ENCODE measurements at places on chromosomes 2 and 18.

GRCh38 chr2:160073284-160073888, 11.0 kb upstream of the PLA2R1 start:
- no peak for DNase-seq

DNA sequence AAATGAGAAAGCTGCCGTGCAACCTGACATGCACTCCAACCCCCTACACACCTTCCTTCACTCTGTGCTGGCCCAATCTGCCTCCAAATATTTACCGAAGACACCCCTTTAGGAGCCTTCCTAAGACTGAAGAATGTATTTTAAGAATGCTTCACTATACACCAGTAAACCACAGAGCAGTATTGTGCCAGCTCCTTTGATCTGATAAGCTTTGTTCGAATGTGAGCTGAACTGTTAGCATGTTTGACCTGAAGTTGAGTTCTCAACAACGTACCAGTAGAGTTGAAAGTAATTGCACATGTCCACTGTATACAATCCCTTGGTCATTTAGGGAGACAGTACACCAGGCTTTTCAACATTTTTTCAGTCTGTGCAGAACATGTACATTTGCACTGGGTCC, 259.2 kb downstream of the TGIF1 start:
- DNase-seq, result no peak

GRCh38 chr2:35819033-35819432, 536.5 kb upstream of the CRIM1 start:
- DNase-seq, result no peak

DNA sequence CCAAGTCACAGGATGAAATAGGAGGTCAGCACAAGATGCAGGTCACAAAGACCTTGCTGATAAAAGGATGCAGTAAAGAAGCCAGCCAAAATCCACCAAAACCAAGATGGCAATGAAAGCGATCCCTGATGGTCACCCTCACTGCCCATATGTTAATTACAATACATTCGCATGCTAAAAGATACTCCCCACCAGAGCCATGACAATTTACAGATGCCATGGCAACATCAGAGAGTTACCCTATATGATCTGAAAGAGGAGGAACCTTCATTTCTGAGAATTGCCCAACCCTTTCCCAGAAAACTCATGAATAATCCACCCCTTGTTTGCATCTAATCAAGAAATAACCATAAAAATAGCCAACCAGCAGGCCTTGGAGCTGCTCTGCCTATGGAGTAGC, 709.8 kb downstream of the METTL4 start:
- no peak for DNase-seq
